NCI-H345 (cell line): ENCODE measurements at places on chromosomes 1 and 21.

- no peak for DNase-seq
Measured at GRCh38 chr1:59178339-59179187, 118.3 kb upstream of the FGGY start.

GRCh38 chr1:200139661-200140250 is 112.2 kb downstream of the NR5A2 start:
- peak; percentile 37 for DNase-seq

DNA sequence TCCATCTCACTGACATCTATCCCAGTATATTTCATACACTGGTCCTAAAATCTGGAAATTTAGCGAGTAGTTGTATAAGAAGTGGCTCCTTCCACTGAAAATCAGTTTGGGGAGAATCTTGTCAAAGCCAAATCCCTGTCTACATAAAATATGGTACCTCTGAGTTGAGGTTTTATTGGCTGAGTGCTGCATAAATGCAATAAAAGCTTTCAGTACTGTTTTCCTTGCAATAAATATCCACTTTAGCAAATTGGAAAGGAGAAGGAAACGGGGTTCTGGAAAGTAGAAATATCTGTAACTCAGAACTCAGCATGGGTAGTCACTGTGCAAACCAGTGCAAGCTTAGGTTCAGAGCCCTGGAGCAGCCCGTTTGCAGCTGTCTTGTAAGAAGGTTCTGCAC is 580.2 kb downstream of the SMYD3 start:
- DNase-seq: no peak

DNA sequence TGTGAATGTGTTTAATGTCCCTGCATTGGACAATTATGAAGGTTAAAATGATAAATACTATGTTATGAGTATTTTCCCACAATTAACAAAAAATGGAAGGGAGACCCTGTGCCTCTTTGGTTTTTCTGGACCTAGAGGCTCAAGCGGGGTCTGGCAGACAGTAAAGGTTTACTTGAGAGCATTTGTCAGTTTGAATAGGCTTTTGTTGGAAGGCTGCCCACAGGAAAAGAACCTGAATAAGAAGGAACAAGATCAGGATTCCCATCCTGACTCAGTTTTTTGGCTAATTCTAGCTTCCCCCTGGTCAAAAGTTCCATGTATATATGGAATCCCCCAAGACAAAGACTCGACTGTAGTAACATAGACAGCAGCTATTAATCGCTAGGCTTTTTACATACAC is 150.9 kb upstream of the JUN start:
- DNase-seq: no peak

DNA sequence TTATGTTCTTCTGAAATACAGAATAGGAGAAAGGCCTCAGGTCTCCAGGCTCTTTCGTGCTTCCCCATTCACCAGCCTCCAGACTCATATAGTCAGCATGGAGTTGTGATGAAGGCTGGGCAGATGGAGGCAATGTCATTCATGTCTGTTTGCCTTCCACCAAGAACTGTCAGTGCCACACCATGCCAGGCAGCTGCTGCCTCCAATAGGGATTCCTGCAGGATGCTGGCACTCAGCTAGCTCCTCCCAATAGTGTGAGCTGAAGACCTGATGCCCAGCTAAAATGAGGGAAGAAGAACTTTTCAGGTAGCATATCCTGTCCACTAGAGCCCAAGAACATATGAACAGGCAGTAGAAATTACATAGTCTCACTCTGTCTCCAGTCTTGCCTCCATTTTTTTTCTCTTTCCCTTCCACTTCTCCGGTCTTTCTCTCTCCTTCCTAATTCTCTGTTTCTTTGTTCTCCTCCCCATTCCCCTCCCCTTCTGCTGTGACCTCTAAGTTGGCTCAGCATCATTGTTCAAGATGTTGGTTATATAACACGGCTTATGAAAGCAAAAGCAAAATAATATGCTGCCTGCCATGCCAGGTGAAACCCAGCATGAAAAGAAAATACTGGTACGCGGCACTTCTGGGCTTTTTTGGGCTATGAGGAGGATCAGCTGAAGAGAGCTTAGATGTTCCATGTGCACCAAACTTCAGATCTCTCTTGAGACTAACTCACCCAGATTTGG is 17.3 kb downstream of the GLUL start:
- no peak for DNase-seq

GRCh38 chr1:101005871-101006270 is 19.7 kb downstream of the DPH5 start:
- DNase-seq: no peak

DNA sequence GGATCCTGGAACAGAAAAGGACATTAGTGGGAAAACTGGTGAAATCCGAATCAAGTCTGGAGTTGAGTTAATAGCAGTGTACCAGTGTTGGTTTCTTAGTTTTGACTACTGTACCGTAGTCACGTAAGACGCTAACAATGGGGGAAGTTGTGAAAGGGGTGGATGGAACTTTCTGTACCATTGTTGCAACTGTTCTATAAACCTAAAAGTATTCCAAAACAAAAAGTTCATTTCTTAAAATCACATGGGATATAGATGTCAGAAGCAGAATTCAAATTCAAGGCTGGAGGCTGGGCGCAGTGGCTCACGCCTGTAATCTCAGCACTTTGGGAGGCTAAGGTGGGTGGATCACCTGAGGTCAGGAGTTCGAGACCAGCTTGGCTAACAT is 16.9 kb downstream of the ARHGEF19 start:
- no peak for DNase-seq

DNA sequence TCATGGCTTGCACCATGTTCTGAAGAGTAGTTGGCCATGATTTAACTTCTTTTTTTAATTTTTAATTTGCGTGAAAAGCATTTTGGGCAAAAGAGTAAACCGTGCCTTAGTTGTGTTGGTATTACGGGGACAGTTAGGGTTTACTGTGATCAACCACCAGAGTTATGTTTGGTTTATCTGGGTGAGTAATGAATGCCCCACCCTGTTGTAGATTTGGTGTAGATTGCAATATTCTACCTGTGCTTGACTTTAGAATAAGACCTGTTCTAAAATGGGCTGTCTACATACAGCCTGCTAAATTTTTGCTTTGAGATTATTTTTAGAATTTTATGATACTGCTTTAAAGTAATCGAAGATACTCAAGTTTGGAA is 1.4 kb downstream of the USP25 start:
- no peak for DNase-seq

- DNase-seq: peak; percentile 96
Measured at GRCh38 chr1:46218443-46218842, 15.3 kb downstream of the LURAP1 start.

- DNase-seq: no peak
Measured at GRCh38 chr1:231751415-231751814, 124.8 kb downstream of the DISC1 start.

- DNase-seq: peak; percentile 63
Measured at GRCh38 chr1:95117207-95118066, at the start of gene TLCD4. Gene TLCD4, plus strand, starts transcription at chr1:95117355. Its CDS starts 26,547 bp downstream, at chr1:95143902.

DNA sequence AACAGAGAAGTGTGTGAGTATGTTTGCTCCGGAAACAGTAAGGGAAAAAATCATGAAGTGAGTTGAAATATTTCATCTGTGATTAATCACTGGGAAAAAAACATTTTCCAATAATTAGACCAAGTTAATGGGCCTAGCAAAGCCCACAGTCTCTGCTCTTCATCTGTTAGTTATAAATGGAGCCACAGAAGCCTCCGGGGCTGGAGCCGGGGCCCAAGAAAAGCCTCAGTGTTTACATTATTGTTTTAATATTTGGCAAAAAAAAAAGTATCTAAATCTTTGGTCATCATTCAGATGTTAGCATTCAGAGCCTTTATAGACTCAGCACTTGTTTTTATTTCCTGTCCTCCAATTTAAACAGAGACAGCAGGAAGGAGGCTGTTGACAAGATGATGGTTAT is 115.0 kb downstream of the UBE2U start:
- DNase-seq: no peak

DNA sequence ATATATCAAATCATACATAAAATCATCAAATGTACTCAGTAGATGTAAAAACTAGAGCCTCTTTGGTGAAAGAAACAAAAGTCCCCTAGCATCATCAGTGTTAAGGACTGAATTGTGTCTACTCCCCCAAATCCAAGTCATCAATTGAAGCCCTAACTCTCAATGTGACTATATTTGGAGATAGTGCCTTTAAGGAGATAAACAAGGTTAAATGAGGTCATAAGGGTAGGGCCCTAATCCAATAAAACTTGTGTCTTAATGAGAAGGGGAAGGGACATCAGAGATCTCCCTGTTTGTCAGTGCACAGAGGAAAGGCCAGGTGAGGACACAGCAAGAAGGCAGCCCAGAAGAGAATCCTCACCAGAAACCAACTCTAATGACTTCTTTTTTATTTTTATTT is 33.5 kb downstream of the USP24 start:
- DNase-seq: no peak

GRCh38 chr21:38790961-38791360 is 14.8 kb upstream of the ETS2 start:
- no peak for DNase-seq
